ENCODE measurements at places on chromosomes 6 and 20.

- DNase-seq, result no peak
These were observed 153.0 kb downstream of the CFAP61 start for GRCh38 chr20:20205141-20205861.

DNA sequence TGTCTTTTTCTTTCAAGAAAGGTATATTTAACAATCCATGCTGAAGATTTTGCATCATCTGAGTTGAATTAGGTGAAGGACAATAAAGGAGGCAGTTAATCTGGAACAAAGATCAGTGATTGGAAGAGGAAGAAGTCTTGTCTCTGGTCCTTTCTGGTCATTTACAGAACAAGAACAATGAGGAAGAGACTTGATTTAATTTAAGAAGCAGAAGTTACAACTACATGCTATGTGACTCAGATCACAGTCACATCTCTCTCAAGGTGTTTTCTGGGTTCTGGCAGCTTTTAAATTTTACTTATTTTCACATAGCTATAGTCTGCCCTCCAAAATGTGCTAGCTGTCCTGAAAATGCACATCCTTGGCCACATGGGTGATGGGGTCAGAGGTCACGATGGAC lies 53.5 kb upstream of the DEK start:
- no peak for DNase-seq

DNA sequence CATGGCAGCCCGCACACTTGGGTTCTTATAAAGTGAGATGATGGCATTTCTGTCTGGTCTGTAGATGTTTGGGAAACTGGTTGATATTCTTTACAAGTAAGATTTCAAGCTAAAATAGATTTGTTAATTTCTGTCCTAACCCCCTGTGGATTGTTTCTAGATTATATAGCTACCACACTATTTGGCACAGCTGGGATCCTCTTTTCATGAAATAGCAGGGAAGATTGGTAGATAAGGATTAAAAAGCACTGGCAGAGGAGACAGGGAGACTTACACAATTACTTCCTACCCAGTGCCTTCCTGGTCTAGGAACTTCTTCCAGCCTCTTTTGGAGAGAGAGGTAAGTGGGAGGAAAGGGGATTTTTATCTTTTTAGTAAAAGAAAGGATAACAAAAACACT lies 13.2 kb upstream of the ATXN1 start:
- no peak for DNase-seq

- DNase-seq, result no peak
These were observed 209.0 kb upstream of the RSPO3 start for GRCh38 chr6:126909493-126909892.

DNA sequence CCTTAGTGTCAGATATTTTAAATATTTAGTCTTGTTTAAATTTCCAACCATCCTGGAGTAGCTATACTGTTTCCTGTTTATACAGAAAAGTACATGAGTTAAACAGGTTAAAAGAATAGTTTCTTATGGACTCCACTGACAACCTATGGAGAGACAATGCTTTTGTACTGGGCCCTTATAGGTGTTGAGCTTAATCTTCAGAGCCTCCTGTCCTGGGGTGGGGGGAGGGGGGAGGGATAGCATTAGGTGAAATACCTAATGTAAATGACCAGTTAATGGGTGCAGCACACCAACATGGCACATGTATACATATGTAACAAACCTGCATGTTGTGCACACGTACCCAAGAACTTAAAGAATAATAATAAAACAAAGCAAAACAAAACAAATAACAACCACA lies 322.9 kb downstream of the GRIK2 start:
- DNase-seq, result no peak

- no peak for DNase-seq
These were observed 104.9 kb upstream of the TSHZ2 start for GRCh38 chr20:52867305-52867704.

GRCh38 chr20:32535953-32536823 lies 48.9 kb downstream of the NOL4L start:
- DNase-seq, result peak; percentile 85

DNA sequence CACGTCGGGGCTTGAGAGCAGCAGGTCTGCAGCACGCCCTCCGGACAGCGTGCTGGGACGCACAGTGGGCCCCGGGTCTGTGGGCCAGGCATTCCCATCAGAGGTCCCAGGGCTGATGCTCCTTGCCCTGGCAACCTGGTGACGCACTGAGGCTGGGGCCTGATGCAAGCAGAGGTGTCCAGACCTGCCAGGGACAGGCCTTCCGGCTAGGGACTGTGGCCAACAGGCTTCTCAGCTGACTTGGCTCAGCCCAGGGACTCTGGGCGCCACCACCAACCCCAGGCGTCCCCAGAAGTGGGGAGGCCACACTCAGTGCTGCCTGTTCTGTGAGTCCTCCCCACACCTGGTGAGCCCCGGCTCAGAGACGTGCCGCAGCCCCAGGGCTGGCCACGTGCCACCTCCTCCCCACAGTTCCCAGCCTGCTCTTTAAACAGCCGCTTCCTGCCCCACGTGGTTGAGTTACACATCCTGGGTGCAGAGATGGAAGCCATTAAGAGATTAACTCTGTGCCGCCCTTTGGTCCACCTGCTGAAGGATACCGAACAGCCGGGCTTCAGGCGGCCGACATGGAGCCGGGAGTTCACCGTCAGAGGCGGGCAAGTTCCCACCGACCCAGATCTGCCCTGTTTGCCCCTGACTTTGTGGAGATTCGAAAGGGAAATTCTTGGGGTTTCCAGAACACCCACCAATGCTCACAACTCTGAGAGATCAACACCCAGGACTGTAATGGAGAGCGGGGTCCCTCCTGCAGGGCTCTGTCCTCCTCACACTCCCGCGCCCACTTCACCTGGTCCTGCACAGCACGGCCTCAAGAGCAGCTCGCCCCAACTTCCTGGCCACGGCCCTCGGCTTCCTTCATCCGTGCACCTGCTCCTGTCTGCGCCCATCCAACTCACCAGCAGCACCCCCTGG lies 37.6 kb upstream of the ZBP1 start:
- DNase-seq, result peak; percentile 42

DNA sequence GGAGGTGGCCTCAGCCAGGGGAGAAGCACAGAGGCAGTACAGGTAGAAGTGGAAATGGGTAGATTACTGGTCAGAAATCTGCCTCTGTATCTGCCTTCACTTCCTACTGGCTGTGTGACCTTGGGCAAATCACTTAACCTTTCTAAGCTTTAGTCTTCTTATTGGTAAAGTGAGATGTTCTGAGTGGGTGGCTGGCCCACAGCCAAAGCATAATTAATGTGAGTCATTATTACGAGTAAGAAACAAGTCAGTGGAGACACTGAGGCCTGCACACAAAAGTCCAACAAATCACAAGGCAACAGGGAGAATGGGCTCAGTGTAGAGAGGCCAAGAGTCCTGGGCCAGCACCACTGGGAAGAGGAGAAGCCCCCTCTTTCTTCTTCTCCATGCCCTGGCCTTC lies 39.1 kb downstream of the NRN1 start:
- no peak for DNase-seq

- DNase-seq, result no peak
These were observed 24.1 kb downstream of the HLA-B start for GRCh38 chr6:31332637-31333602.

GRCh38 chr6:158627940-158628211 lies 16.7 kb downstream of the DYNLT1 start:
- DNase-seq, result no peak

GRCh38 chr6:27777614-27778355 lies 134.4 kb downstream of the OR2B2 start:
- DNase-seq, result no peak

GRCh38 chr6:27575594-27576361 lies 102.9 kb upstream of the ZNF184 start:
- no peak for DNase-seq

GRCh38 chr6:158648682-158649131 lies 1.1 kb upstream of the SYTL3 start:
- no peak for DNase-seq

GRCh38 chr6:167093922-167094432 lies 28.9 kb upstream of the CCR6 start:
- DNase-seq, result no peak

DNA sequence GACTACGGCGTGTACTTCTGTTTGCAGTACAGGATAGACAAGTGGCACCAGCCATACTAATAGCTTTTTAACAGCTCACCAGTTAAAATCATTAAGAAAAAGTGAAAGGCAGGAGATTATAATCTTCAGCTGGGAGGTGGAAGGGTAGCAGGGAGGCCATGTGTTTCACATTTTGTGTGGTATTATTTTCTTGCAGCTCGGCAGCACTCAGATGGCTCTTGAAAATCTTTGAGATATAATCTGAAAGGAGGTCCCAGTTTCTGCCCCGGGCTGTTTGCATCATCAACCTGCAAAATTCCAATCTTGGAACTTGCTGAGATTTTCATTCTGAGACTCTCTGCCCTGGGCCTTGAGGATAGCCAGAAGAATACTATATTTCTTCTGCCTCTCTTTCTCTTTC lies 87.5 kb upstream of the HDAC2 start:
- DNase-seq, result no peak

DNA sequence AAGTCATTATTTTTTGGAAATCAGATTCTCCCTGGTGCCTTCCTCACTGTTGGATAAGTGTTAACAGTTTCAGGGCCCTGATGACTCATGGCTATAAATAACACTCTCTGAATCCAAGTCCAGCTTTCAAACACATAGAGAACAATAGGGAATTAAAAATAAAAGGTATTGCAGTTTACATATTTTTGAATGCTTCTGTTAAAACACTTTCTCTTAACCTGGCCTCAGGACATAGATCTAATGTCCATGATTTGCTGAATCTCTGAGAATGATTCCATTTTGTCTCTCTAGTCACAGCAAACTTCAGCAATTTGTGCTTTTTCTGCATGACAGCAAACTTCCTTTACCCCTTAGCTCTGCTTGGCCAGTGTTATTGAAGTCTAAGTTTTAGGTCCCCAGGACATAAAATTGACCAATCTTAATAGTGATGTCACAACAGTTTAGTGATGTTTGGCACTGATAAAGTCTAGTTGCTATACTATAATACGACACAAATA lies 1192.4 kb upstream of the CITED2 start:
- DNase-seq, result no peak

DNA sequence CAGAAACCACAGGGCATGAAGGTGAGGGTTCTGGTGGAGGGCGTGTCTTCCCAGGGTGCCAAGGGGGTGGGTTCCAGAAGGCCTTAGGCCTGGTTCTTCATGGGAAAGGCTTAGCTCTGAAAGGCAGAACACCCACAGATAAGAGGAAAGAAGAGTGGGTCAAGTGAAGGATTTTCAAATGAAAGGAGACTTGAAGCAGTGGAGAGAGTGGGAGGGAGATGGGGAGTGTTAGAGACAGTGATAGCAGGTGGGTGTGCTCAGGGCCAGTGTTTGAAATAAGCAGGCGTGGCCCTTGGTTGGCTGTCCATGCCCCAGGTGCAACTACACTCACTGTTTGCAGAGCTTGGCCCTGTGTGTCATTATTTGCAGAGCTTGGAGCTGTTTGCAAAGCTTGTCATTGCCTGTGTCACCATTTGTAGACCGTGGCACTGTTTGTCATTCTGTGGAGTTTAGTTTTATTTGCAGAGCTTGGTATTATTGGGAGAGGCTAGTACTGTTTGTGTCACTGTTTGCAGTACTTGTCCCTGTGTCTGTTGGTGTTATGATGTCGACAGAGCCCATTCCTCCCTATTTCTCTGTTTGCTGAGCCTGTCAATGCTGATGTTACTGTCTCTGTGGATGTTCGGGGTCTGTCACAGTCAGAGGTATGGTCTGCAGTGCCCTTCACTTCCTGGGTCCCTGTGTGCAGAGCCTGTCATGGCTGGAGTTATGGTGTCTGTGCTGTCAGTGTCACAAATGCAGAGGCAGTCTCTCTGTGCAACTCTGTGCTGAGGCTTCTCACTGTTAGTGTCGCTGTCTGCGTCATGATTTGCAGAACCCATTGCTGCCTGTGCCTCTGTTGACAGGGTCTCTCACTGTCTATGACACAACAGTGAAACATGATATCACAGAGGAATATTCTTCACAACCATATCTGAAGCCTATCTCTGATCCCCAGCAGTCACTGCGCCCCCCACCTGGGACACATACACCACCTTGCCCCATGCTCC lies 127.7 kb upstream of the LRFN2 start:
- no peak for DNase-seq

DNA sequence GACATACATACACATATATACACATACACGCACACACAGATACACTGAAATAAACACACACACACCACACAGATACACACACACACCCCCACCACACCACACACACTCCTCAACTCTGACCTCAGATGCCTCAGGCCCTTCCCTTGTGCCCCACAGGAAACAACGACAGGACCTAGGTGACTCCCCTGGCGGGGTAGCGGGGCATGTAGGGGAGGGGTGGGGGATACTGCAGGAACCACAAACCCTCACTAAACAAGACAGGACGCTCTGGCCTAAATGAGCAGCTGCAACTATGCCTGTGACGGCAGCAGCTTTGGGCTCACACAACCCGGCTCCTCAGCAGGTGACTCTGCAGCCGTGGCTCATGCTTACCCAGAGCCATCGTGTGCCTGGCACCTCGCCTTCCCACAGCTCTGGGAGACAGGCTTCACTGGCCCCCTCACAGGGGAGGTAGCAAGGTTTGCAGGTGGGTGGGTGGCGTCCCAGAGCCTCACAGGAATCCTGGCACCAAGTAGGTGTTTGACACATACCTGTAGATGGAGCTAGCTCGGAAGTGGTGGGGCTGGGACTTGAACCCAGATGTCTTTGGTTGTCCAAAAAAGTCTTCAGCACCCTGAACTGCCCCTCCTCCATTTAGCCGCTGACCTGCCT lies 100.8 kb downstream of the GRM4 start:
- DNase-seq, result no peak

DNA sequence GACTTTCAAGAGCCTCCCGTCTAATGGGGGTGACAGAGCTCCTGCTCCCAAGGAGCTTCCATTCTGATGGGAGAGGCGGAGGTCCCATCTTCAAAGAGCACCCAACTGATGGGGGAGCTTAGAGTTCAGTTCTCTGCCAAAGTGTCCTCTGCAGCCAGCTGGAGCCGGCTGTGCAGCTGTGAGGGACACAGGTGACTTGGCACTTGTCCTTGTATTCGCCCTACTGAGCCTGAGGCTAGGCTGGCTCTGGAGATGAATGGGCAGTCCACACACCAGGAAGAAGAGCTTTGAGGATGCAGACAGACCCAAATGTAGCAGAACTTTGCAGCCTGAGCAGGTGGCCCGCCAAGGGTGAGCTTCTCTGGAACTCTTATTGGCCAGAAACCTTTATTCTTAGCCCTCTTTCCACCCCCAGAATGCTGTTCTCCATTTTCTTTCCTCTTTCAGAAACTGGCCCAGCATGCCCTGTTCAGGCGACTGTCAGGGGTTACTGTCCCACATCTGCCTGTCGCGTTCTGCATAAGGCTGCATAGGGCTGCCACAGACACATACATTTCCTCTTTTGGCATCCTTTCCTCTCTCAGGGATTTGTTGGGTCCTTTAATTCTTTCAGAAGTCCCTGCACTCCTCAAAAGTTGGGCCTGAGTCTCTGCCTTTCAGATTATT lies 108.7 kb upstream of the LRFN2 start:
- no peak for DNase-seq
